SHP77 (cell line): ENCODE measurements at places on chromosomes 7 and 10.

DNA sequence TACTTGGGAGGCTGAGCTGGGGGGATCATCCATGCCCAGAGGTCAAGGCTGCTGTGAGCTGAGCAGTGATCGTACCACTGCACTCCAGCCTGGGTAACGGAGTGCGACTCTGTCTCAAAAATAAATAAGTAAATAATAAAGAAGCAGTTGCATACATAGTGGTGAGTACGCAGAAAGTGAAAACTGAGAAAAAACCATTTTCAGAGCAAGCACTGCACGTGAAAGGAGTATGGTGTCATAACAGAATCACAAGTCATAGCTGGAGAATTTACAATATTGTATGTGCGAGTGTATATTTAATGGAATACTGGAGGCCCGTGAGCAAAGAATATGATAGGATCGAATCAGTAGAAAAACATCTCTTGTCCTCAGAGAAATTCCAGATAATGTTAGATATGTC lies 22.3 kb downstream of the KIAA1217 start:
- no peak for DNase-seq

DNA sequence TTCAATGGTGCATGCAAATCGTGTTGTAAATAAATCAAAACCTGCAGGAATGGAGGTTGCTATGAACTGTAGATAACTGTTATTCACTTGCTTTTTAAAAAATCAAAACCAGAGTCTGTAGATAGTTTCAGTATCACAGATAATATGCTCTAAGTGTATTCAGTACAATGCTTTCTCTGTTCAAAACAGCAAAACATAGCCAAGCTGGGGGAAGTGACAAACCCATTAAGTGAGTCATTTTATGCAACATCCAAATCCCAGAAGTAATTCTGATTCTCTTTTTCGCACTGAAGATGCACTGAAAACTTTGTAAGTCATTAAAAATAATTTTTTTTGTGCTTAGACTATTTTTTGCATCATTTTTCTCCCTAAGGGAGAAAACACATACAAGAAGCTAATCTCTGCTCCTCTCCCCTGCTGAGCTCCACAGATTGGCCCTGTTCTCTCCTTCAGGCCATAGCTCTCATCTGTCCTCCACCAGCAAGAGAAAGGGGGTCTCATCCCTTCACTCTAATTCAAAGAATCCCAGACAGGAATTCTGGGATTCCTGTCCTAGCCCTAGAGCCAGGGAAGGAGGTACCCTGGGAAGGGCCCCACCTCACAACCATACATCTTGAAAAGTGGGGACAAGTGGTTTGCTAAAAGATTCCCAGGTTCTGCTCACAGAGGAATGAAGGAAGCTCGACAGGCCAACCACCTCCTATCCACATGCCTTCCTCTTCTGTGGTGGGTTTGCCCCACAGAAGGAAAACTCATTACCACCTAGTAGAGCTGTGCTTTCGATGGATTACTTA lies 4.9 kb downstream of the PRTFDC1 start:
- no peak for DNase-seq

DNA sequence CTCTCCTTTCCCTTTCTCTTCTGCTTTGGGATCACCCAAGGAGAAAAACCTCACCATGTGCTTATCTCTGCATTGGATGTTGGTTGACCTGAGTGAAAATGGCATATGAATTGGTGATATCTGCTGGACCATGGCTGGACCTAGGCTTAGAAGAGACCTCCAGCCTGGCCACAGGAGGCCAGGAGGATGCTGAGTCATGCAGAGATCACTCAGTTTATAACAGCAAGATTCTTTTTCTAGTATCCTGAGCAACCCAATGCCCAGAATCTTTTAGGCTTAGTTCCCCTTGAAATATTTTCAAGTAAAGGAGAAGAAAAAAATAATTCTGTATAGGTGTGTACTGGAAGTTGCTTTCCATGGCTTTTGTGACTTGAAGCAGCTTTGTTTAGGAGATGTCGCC lies 236.3 kb downstream of the KLF6 start:
- DNase-seq, result no peak

DNA sequence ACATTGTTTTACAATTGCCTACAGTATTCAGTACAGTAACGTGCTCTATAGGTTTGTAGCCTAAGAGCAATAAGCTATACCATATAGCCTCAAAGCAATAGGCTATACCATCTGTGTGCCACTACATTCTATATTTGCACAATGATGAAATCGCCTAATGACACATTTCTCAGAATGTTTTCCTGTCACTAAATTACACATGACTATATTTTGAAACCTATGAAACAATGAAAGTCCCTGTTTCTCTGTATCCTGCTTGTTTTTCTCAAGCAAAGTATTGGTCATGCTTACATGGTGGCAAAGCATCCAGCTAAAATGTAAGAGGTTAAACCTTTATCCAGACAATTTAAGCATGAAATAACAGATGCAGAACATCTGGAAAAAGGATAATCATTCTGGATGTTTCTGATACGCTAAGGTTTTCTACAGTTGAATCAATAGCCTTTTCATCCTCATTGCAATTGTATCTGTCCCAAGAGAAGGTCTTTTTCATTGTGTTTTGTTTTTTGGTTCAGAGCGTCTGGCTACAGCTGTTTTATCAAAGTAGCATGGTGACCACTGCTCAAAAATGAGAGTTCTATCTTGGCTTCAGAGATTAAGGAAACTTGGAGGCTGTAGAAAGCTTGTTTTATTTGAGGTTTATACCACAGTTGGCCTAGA lies 81.7 kb downstream of the CSTF2T start:
- no peak for DNase-seq

GRCh38 chr10:132958883-132959558 lies 16.7 kb upstream of the CFAP46 start:
- DNase-seq, result no peak

DNA sequence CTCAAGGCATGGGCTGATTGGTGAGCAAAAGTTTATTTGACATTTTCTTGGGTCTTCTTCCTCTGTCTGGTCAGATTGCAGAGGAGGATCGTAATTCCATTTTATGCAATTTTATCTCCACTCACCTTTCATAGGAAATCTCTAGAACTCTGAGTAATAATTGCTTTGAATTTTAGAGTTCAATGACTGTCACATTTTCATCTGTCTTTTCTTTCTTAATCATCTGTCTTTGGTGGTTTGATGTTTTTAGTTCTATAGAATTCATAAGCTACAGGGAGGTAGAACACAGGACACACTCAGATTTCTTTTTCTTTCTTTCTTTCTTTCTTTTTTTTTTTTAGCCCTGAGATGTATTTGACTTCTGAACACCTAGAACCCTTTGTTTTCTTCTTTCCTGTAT lies 11.6 kb downstream of the GATA3 start:
- DNase-seq, result no peak

DNA sequence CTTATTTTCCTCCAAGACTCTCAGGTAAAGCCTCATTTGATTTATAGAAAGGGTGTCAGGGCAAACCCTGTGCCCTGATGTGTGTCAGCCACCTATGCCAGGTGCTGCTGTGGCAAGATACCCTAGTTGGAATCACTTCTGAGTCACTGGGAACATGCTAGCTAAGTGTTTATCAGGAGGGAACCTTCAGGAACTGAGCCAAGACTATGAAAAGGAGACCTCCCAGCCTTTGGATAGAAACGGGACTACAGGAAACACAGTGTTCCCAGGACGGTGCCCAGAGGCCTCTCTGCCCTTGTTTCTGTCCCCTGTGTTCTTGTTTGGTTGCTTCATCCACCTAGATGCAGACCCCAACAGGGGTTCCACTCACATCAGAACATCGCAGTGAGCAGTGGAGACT lies 28.5 kb downstream of the CNNM1 start:
- DNase-seq, result no peak

GRCh38 chr7:130324306-130324943 lies 20.2 kb upstream of the CPA5 start:
- no peak for DNase-seq
